CD4-positive, alpha-beta T cell treated with Interleukin-17A for 4 hours (primary cell): ENCODE measurements at places on chromosomes 13 and 19.
A peak's percentile ranks its signal among the peaks of the same experiment; 100 is the strongest.

DNA sequence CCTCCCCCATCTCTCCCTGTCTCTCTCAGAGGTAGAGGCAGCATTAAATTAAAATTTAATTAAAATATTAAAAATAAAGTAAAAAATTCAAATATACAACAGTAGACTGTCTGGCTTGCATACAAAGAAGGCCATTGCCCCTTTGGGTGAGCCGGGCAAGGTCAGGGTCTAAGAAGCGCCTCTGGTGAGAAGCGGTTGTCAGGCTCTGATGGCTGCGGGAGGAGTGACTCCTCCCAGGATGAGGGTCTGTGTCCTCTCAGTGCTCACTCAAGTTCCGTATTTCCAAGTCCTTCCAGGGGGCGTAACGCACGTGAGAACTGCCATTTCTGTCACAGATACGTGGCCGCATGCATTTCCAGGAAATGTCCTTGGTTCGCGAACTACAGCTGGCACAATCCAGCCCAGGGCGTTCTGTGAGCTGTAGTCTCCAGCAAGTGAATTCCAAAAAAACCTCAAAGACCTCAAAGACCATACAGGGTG, 737 bp upstream of the ZNF181 start:
- DNase-seq: no peak

DNA sequence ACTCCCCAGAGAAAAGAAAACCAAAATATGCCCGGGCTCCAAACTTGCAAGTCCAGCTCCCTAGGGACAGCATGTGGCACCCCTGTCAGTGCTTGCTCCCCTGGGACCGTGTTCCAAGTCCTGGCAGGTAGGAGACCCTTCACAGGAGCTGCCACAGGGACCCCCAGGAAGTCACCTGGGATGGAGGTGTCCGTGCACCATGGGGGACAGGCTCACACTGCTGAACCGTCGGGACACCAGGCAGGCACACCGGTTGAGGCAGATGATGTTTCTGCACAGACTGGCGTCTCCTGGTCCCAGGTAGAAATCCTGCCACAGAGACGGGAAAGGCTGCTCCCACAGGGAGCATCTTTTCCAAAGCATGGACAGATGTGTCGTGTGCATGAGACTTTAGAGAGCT, 11.7 kb upstream of the PROZ start:
- DNase-seq: no peak

GRCh38 chr13:55615081-55615480, 1525.6 kb upstream of the PRR20A start:
- DNase-seq: no peak

GRCh38 chr19:8209462-8210378, 550 bp downstream of the CERS4 start:
- DNase-seq: peak; percentile 87

GRCh38 chr19:17863520-17864182, 3.9 kb downstream of the RPL18A start:
- DNase-seq: no peak

GRCh38 chr19:41357746-41358145, 4.0 kb upstream of the TGFB1 start:
- no peak for DNase-seq

DNA sequence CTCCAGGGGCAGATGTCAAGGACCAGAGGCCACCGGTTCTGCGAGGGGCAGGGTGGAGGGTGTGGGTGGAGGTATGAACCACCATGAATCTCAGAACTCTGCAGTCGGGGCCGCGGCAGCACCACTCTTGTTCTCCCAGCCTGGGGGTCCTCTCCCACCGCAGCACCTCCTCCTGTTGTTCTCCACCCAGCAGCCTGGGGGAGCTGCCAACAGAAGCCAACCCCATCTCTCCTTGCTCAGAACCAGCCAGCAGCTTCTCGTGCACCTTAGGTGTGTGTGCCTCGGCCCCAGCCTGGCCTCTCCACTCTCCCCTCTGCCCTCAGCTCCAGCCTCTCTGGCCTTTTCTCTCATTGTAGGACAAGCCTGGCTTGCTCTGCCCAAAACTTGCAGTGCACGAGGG, 31.9 kb upstream of the CCNE1 start:
- DNase-seq: no peak

GRCh38 chr19:58395979-58396627, 647 bp downstream of the RNF225 start:
- DNase-seq: no peak

GRCh38 chr13:54305377-54305776, 1276.8 kb downstream of the OLFM4 start:
- no peak for DNase-seq

- DNase-seq: no peak
These were observed 5.9 kb downstream of the CEACAM19 start for GRCh38 chr19:44677019-44677811.

DNA sequence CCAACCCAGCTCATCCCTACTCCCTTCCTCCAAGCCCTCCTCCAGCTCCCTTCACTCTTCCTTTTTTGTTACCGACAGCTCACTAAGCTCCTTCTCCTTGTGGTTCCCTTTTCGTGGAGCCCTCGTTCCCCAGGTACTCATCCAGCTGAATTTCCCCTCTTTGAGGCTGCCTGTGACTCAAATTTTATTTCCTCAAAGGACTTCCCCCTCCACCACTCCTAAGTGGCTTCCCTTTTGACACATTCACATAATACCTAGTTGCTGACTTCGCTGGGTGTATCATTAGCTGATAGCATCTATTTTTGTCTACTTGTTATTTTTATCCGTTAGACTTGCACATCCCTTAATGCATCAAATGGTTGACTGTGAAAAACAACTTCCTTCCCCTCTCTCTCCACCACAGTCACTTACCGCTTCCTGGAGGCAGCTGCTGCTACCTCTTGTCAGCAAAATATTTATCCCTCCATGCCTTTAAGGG, 14.5 kb downstream of the FFAR2 start:
- DNase-seq: peak; percentile 56

DNA sequence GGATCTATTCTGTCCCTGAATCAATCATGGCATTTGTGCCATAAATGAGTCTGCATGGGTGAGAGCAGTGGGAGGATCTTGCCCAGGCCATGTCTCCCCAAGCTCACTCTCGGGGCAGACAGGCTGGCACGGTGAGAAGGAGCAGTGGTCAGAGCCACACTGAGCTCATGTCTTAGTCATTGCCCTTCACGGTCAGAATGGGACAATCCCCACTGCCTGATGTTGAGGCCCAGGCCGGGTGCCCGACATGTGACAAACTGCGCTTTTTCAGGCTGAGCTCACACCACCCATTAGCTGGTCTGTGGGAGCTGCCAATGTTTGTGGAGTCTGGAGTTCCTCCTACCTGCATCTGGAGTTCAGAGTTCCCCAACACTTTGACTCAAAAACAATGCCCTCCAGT, 481.9 kb downstream of the COG6 start:
- no peak for DNase-seq

DNA sequence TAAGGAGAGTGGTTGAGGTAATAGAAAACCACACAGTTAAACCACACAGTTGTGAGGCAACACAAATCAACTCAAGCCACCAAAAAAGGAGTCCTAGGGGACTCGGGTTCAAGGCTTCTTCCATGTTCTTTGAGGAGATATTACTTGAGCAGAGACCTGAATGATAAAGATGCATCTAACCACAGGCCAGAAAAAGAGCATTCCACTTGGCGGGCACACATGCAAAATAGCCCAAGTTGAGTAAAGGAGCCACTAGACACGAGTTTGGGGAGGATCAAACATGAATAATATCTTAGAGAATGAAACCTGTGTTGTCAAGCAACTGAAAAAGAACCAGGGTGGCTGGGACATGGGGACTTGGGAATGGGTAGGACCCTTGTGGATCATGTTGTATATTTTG, 30.2 kb downstream of the NLRP4 start:
- no peak for DNase-seq
